Glomerular endothelial cell (primary cell): ENCODE measurements at places on chromosomes 2 and 18. TPM values are rescaled to one million over a fixed set of nuclear protein-coding genes. Genes with fewer than 3 reads are reported as not detected.

Gene CNGA3
- not detected in 2 replicates for total RNA-seq

Gene SKA1
- total RNA-seq = 1.7 and 9.8 TPM in 2 replicates

Gene FAM228A
- total RNA-seq = not detected in 2 replicates

Gene DNAJC5G
- total RNA-seq = 0.47 TPM in 1 of 2 replicates, not detected in the other

Gene PROKR1
- not detected in 2 replicates for total RNA-seq

Gene THUMPD2
- 4.3 and 6.0 TPM in 2 replicates for total RNA-seq

Gene ZNF385B
- not detected in 2 replicates for total RNA-seq

Gene MAPRE2
- total RNA-seq = 52.4 and 60.0 TPM in 2 replicates

Gene HOXD1
- total RNA-seq = 19.0 and 38.6 TPM in 2 replicates
